ENCODE measurements at places on chromosomes 7 and 10. TPM values are rescaled to one million over a fixed set of nuclear protein-coding genes. Genes with fewer than 3 reads are reported as not detected.

Gene FAM131B
- 1.7 TPM for total RNA-seq

Gene SFRP4
- not detected for total RNA-seq

Gene PAX4
- not detected for total RNA-seq

Gene MSMB
- not detected for total RNA-seq

Gene KCND2
- total RNA-seq = not detected

Gene MRPS24
- 152 TPM for total RNA-seq

Gene RADIL
- 0.92 TPM for total RNA-seq

Gene AOAH
- total RNA-seq = 5.3 TPM

Gene OR2A1
- total RNA-seq = not detected

Gene GDF2
- total RNA-seq = not detected

Gene LIPF
- total RNA-seq = not detected

Gene PLXDC2
- 0.04 TPM for total RNA-seq

Gene GIMAP8
- 11.1 TPM for total RNA-seq

Data from activated naive CD8-positive, alpha-beta T cell treated with anti-CD3 and anti-CD28 coated beads for 36 hours (primary cell).